ENCODE measurements at places on chromosomes 2 and 18.
A peak's percentile ranks its signal among the peaks of the same experiment; 100 is the strongest.

DNA sequence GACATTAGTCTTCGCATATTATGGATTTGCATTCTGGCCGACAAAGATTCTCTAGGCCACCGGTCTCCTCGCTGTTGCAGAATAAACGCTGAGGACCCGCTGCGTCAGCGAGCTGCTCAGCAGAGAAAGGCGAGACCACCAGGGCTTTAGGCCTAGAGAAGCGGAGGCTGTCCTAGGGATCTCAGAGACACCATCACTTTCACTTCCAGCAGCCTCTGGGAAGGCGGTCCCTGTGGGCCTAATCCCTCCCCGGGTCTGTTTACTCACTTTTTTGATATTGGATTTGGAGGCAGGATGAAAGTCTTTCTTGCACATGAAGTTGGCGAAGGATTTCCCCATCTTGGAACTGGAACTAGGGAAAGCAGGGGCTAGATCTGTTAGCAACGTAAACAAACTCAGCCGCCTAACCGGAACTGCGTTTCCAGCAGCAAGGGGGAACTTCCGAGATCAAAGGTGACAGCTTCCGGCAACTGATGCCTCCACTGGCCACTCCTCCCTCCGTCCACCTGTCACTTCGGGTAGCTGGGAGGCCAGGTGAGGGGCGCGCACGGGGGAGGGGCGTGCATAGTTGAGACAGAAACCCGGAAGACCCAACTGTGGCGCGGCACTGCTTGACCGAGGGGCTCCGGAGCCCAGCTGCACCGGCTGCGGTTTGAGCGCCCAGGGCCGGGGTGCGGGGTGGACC is at the start of gene SCRN3:
TSS of gene SCRN3 (plus strand) at position 447 of the 685 bp plus-strand sequence. CDS start 2,554 bp downstream, outside the sequence.
- peak; percentile 68 for DNase-seq

DNA sequence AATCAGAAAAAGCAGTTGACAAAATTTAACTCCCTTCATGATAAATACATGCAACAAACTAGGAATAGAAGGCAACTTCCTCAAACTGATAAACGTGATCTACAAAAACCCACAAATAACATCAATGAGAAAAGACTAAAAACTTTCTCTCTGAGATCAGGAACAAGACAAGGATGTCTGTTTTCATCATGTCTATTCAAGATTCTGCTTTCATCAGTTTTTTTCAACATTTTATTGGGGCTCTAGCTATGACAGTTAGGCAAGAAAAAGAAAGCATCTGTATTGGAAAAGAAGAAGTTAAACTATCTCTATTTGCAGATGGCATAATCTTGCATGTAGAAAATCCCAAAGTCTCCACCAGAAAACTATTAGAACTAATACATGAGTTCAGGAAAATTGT is 12.3 kb upstream of the CHST10 start:
- no peak for DNase-seq

- DNase-seq = no peak
Measured at GRCh38 chr2:222174450-222174849, 124.3 kb downstream of the PAX3 start.

DNA sequence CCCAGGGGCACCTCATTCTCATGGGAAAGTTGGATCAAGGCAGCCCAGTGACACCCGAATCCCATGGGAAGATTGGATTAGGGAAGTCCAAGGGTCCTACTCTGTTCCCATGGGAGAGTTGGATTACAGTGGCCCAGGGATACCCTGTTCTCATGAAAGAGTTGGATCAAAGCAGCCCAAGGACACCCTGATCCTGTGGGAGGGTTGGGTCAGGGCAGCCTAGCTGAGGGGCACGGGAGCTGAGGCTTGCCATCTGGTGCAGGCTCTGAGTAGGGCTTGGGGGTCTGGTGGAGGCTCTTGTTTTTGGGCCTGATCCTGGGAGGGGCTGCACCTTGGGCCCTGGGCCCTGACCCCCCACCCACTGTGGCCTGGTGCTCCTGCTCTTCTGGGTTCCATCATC is 87.1 kb downstream of the ACKR3 start:
- DNase-seq = no peak

- no peak for DNase-seq
Measured at GRCh38 chr18:56741685-56742084, 90.5 kb downstream of the WDR7 start.

DNA sequence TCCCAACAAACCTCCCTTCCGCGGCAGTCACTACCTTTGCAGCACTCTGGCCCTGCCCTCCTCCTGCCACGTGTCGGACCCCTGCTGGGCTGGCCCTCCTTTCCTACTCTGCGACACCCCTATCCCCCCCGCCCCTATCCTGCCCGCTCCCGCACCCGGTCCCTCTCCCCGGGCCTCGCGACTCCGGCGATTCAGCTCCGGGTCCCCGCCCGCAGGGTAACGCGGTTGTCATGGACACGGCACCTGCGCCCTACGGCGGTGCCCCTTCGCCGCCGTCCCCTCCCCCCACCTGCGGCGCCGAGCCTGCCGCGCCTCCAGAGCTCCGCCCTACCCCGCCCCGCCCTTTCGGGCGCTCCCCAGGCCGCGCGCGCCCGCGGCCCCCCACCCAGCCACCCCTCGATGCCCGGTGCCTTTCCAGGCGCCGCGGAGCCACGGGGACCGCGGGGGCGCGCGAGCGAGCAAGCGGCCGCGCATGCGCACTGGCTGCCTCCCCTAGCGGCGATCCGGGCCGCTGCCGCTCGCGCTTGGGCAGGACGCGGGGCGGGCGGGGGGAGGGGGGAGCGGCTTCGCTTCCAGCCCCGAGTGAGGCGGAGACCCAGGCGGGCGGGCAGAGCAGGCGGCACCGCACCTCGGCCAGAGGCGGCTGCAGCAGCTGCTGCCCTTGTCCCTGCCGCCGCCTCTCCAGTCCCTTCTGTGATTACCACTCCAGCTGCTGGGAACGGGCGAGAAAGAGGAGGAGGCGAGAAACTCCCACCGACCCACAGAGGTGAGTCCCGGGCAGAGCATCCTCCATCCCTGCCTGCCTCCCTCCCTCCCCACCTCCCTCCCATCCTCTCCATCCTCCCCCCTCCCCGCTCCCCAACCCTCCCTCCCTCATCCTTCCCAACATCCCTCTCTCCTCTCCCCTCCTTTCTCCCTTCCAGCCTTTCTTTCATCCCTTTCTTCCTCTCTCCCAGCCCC is at the start of gene CTNNA2:
TSS of gene CTNNA2 (plus strand) at position 610 of the 960 bp plus-strand sequence.
- DNase-seq = no peak

GRCh38 chr2:124836416-124836815 is 811.3 kb downstream of the CNTNAP5 start:
- no peak for DNase-seq

DNA sequence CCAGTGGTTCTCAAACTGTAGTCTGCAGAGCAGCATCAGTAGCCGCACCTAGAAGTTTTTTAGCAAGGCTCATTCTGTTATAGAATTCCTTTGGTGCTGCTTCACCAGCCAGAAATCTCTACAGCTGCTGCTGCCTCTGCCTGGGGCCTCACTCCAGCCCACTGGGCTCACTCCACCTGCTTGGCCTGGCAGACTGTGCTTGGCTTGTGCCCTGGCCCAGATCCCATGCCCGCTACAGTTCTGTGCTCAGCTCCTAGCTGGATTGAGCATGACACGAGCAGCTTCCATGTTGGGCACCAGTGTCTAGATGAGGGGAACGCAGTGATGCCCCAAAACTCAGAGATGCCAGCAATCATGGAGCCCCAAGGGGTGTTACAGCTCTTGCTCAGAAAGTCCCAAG is 22.6 kb downstream of the MAPK4 start:
- DNase-seq = no peak

DNA sequence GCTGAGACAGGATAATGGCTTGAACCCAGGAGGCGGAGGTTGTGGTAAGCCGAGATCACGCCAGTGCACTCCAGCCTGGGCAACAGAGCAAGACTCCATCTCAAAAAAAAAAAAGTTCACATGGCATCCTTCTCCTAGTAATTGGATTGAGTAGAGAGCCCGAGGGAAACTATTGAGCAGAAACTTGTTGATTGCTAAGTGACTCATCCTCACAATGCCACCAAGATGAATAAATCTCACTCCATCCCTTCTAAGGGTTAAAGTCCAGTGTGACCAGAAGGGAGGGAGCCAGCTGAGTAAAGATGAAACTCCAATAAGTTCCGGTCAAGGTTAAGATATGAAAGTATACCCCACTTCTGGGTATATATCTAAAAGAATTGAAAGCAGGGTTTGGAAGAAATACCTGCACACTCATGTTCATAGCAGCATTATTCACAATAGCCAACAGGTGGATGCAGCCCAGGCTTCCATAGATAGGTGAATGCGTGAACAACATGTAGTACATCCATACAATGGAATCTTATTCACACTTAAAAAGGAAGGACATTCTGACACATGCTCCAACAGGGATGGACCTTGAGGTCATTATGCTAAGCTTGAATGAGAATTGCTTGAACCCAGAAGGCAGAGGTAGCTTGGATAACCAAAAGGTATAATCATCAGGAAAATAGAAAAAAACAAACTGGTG is 13.0 kb upstream of the FHL2 start:
- DNase-seq = no peak

GRCh38 chr2:231370429-231370748 is 25.1 kb upstream of the B3GNT7 start:
- no peak for DNase-seq

DNA sequence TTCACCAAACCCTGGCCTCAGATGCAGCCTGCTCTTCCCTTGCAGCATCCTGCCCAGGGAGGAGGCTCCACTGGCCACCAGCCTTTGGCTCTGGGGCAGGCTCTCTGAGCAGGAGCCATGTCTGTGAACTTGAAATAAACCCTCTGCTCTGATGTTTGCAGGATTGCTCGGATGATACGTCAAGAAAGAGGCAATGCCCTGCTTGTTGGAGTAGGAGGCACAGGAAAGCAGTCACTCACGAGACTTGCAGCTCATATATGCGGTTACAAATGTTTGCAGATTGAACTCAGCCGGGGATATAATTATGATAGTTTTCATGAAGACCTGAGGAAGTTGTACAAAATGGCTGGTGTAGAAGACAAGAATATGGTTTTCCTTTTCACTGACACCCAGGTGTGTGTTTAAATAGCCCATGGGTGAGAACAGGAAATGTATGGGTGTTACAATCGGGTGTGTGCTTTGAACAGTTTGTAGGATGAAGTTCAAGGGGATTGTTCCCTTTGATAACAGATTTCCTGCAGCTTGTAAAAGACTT is 177.9 kb downstream of the DNAH6 start:
- DNase-seq = no peak

DNA sequence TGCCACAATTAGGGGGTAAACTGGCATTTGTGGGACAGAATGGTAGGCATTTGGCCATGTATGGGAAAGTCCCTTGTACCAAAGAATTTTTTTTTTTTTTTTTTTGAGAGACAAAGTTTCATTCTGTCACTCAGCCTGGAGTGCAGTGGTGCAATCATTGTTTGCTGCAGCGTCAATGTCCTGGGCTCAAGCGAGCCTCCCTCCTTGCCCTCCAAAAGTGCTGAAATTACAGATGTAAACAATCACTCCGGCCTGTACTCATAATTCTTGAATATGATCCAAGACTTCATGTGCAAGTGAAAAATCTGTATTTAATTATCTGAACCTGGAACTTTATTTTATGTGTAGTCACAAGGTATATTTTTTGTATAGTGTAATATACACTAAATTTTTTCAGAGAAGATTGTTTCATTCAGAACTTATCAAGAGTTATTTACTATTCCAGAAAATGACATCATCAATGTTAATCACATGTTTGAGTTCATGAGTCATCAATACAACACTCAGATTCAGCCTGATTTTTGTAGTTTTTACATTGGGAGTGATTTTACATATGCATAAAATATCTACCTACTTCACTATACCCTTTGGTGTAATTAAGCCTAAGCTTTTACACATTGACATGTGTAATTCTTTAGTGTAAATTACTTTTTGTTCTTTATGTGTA is 138.7 kb upstream of the L3MBTL4 start:
- DNase-seq = no peak

GRCh38 chr2:182548031-182548950 is 121.5 kb upstream of the PDE1A start:
- no peak for DNase-seq

DNA sequence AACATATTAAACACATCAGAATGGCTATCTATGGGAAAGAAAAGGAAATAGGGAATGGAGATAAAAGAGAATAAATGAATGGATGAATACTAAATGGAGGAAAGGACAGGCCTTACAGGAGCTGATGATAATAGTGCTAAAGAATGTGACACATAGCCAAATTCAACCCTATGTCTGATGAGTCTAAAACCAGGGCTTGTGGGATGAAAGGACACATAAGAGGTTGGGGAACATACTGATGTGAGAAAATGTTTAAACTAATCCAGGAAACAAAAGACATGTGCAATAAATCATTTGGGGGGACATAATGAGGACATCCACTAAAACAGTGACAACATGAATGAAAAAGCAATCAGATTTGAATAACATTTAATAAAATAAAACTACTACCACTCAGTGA is 120.0 kb downstream of the DYM start:
- no peak for DNase-seq

GRCh38 chr2:150555611-150556356 is 68.3 kb upstream of the RND3 start:
- DNase-seq = no peak

DNA sequence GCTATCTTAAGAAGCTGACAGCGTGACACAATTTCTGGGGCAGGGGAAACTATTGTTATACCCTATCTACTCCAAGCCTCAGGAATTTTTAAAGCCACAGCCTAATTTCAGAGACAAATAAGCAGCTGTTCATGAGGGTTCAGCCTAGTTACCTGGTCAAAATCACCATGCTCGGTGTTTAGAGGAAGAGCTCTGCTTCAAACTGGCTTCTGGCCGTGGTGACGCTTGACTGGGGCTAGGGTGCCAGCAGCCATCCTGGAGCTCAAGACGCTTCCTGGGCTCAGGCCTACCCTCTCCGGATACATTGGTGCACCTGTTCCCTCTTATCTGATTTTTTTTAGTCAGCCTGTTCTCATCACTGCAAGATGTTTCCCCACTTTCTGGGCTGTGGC is 41.7 kb downstream of the FRZB start:
- no peak for DNase-seq

DNA sequence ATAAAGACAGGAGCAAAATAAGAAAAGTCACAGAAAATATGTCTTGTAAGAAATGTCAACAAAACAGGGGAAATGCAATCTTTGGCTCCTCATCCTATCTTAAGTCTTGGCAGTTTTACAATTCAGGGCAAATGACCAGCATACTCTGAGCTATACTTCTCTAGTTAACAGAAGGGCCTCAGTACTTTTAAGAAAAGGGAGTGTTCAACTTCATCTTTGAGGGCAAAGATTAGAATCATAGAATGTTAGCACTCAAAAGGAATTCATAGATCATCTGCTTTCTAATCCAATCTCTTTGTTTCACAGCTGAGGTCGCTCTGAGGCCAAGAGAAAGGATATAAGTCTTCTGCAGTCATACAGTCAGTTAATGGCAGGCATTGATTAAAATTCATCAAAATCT is 174.0 kb upstream of the NT5C1B start:
- DNase-seq = no peak

DNA sequence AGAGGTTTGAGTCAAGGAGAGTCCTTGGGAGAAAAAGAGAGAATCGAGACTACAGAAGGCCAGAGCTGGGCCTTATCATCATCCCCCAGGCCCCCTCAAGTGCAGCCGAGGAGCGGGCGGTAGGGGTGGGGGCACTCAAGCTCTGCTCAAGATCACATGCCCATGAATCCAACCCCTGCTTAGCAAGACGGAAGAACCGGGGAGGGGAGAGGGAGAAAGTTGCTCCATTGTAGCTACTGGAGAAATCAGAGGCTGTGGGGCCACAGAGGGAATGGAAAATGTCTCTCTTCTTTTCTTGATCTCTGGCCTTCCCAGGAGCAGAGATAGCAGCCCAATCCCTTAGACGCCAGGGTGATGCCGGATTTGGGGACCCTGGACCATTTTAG is 14.6 kb downstream of the SLC4A3 start:
- DNase-seq = no peak

Measured in stimulated activated CD4-positive, alpha-beta T cell treated with anti-CD3 and anti-CD28 coated beads, Interleukin-12 subunit alpha, Interleukin-12 subunit beta, amount 100 ng/mL, for 48 hours (primary cell).